ENCODE measurements at places on chromosomes 3 and 15.
A peak's percentile ranks its signal among the peaks of the same experiment; 100 is the strongest.

GRCh38 chr3:183766107-183766506 lies 59.3 kb downstream of the MAP6D1 start:
- DNase-seq: no peak

DNA sequence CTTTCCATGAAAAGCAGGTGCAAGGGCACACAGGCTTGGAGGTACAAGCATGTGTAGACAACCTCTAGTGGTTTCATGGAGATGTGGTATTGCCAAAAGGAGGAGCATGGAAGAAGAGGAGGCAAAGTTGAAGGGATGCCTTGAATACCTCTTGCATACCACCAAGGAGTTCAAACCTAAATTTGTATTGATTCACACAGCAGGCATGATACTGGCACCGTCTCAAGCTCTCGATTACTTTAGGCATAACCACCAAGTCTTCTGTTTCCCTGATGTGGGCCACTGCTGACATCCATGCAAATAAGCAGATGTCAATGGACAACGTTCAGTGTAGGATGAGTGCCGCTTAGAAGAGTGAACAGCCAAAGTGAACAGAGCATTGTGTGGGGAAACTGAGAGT lies 87.1 kb downstream of the SCN11A start:
- DNase-seq: no peak

GRCh38 chr15:44102675-44103254 lies 92.3 kb downstream of the FRMD5 start:
- DNase-seq: no peak

DNA sequence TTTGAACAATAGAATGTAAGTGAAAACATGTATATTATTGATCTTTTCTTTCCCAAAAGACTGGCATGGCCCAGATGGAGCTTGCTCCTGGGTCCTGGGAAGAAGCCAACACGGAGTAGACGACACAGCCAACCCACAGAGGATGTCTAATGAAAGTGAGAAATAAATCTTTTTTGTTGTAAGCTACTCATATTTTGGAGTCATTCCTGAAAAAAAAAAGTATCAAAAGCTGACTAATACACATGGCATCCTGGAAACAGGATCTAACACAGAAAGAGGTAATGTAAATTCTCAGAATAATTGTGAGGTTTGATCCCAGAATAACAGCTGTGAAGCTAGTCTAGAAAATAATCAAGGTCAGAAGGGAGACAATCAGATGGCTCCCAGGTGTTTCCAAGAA lies 12.6 kb upstream of the FRMD5 start:
- no peak for DNase-seq

DNA sequence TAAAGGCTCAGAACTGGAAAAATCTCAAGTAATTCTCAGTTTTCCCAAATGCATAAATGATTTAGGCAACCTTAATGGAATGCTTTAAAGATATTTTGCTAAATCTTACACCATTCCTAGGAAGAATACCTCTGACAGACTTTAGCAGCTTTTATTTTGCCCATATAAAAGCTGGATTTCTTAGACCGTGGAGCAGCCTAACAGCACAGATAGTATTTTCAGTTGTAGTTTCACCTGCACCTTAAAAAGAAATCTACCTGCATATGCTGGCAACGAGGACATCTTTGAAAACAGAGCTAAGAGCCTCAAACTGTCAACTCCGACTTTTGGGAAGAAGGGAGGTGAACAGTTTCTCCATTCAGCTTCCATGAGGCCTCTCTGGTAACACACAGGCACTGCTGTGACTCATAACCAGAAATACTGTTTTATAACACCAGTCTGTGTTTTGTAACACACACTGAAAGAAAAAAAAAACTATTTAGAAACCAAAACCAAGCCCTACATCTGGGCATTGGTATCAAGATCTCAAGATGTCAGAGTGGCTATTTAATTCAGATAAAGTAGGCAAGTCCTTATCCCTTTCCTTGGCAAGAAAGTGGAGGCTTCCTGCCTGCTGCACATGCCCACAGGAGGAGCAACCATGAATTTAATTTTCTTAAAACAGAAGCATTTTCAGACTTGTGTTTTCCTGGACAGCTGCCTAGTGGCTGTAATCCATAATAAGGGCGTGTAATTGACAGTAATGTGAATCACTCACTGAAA lies 181.5 kb upstream of the ICE2 start:
- DNase-seq: no peak

DNA sequence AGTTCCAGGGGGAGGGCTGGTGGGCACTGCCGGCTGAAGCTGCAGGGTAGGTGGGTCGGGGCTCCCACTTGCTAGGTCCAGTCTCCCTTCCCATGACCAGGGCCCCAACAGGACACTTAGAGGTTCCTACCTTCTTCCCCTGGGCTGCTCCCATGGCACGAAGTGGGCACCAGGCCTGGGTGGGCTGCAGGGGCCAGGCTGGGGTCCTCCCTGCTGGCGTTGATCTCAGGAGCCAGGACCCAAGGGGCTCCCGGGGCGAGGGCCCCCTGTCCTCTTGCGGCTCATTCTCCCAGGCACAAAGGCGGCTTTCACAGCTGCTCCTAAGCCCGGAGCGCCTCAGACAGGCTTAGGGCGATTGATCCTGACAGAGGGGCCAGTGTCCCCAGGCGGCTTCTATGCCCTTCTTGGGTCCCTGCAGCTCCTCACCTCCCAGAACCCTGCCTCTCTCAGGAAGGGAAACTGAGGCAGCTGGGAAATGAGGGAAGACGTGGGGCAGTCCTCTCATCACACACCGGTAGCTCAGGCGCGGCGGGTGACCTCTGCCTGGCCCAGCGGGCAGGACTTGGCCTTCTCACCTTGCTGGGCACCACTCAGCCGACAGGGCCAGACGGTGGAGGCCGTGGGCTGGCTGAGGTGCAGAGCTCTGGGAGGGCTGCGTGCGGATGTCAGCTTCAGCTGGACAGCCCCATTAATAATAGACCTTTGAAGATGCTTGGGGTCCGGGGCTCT lies 39.6 kb downstream of the FAM3D start:
- peak; percentile 65 for DNase-seq

DNA sequence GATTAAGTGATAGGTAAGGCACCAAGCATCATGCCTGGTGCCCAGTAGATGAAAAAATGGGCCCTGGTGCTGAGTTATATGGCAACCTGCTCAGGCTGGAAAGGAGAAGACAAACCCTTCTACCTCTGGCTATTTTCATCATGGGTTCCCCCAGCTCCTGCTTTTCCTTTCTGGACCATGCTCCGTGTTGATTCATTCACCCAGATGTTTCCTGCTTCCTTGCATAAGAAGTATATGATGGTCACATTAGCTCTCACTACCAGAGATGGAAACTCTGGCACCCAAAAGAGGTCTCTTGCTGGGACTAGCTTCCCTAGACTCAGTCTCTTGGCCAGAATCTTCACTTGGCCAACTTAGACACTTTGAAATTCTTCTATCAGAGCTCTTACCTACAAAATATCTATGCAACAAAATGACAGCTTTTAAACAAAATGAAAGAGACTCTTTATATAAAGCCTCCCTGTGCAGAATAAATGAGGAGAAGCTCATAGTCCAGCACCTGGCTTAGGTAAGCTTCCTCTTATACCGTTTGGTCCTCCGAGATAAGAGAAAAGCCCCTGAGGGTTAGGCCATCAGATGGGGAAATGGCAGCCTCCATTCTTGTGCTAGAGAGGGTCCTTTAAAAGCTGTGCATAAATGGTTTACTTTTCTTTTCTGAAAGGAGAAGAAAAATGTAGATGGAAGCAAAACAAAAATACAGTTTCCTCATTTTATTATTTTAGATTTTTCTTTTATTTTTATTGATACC lies 46.8 kb upstream of the MCF2L2 start:
- DNase-seq: no peak

DNA sequence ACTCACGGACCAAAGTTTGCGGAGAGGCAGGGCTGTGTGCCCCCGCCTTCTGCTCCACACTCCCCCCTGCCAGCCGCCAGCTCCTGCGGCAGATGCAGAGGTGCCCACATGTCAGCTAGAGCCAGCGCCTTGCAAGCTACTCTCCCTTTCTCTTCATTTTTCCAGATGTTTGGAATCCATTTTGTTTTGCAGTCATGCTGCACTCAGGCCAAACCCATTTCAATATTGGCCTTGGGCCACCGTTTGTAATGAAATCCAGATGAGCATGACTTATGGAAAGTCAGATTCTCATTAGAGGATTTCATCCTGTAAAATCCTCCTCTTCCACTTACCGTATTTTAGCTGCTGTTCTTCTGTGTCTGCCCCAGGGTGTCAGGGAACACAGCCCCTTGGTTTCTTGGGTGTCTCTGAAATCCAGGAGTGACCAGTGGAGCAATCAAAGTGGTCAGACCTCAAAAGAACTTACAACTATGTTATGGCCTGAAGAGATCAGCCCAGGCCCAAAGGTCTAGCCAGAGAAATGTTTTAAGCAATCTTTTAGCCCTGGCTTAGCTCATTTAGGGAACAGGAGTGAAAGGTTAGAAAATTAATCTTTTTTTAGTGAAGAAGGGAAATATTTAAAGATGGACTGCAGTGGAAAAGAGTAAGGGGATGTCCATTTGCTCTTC lies 65.8 kb downstream of the AAGAB start:
- no peak for DNase-seq

GRCh38 chr3:116916836-116917235 lies 207.3 kb downstream of the TUSC7 start:
- DNase-seq: no peak

DNA sequence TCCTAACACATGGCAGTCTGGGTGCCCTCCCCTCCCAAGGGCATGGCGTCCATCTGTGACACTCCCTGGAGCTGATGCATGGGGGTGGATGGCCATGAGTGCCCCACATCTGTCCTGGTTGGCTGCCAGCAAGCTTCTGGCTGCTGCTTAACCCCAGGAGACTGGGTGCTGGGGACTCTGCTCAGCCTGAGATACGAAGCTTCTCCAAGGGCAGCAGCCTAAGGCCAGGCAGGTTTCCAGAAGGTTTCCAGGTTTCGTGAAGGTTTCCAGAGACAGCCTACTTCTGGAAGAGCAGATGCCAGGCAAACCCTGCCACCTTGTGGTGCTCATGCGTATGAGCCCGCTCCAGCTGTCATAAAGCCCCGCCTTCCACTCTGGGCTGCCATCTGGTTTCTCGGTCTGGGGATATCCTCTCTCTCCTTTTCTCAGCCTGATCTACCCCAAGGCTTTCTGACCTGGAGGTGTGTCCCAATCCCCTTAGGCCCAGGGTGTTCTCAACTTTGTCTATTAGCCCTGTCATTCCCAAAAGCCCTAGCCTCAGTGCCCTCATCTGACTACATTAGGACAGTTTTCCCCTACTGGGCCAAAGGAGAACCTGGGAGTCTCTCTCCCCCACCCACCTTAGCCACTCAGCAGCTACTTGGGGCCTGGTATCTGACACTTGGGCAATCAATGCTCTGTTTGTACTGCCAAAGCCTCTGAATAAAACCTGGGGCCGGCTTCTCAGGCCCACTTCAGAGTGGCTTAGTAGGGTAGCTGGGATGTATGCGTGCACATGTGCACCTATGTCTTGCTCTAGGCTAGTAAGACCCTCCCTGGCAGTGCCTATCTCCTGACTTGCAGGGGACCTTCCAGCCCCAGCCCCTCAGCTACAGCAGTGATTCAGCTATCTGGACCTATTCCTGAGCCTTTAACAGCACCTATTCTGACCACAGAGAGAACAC lies 12.0 kb downstream of the MRPL46 start:
- DNase-seq: peak; percentile 49

DNA sequence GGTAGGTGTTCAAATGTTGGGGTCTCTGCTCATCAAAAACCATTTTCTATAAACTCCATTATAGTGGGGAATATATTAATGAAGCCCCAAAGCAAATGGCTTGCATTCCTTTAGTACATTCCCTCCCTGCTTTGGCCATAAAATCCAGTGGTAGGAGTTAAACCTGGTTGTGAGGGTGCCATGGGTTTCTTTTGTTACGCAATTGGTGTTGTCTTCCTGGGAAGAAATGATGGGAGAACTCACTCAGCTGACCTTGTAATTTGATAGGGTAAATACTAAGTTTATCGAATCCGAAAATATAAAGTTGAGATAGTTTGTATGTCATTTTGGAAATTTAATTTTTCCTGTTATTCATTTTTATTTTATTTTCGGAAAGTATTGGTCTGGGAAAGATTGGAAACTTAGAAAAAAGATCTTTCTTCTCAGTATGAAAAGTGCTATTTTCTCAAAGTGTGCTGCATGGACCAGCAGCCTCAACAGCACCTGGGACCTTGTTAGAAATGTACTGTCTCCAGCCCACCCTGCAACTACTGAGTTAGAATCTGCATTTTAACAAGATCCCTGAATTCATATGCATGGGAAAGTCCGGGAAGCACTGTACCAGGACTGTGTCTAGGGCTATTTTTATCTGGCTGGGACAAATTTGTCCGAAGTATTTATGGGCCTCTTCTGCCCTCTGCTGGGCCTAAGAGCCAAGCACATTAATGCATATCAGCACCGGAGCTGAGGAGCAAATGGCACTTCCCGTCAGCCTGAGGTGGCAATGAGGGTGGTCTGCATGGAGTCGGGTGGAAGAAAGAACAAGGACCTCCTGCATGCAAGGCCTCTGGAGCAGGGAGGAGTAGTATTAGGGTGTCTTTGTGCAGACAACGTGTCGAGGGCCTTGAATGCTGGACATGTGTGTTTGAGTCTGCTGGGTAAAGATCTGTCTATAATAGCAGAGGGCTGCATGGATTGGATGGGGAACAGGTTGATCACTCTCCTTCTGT lies 54.7 kb downstream of the FAM81A start:
- peak; percentile 63 for DNase-seq

DNA sequence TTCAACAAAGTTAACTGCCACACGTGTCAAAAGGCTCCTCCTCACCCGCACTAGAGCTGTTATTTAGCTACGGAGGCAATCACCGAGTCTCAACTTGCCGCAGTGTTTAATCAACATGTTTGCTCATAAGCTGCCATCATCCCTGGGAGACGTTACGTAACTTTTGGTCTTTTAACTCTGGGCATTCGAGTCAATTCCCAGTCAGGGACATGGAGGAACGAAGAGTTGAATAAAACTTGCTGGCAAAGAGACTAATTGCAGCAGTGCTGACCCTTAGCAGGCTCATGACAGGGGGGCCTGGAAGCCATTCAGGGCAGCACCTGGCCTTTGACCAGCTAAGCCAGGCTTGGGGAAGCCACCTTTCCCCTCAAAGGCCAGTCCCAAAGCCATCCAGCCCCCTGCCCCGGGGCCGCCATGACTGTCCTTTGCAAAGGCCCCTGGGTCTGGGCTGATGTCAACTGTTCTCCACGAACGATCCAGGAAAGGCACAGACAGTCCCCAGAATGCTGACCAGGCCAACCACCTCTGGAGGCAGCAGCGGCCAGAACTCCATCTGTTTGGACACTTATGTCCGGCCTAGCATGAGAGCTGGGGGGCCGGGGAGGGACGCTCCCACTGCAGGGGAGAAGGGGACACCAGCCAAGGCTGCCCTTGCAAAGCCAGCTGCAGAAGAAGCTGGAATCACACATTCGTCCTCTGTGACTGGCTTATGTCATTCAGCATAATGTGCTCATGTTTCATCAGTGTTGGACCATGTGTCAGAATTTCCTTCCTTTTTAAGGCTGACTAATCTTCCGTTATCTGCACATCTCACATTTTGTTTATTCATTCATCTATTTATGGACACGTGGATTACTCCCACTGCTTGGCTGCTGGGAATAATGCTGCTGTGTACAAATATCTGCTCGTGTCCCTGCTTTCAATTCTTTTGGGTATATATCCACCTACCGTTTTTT lies 43.7 kb downstream of the PCSK6 start:
- DNase-seq: peak; percentile 75

GRCh38 chr15:82051664-82052063 lies 5.8 kb upstream of the MEX3B start:
- DNase-seq: no peak

GRCh38 chr15:41948490-41948889 lies 23.9 kb downstream of the EHD4 start:
- DNase-seq: no peak

- no peak for DNase-seq
Observed at GRCh38 chr3:111800472-111800871, 58.6 kb upstream of the PHLDB2 start.
